ENCODE measurements at places on chromosomes 16 and 17.

DNA sequence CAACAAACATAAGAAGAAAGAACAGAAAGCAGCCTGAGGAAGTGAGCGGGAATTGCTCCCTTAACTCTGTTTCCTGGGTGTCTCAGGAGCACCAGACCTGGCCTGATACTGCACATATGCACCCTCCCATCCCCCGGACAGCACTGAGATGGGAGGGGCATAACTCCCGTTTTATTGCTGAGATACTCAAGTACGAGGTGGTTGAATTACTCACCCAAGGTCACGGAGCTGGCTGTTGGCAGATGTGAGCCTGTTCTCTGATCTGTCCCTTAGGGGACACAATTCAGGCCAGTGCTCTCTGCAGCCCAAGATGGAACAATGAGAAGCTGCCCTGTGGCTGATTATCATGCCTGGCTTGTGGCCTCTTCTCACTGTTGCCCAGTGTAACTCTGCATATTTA lies 9.1 kb upstream of the MED9 start:
- DNase-seq, result no peak

- peak; percentile 75 for DNase-seq
These were observed 211.0 kb upstream of the MAF start for GRCh38 chr16:79811541-79811940.

- DNase-seq, result no peak
These were observed 202.5 kb downstream of the CDH13 start for GRCh38 chr16:82829301-82829700.

DNA sequence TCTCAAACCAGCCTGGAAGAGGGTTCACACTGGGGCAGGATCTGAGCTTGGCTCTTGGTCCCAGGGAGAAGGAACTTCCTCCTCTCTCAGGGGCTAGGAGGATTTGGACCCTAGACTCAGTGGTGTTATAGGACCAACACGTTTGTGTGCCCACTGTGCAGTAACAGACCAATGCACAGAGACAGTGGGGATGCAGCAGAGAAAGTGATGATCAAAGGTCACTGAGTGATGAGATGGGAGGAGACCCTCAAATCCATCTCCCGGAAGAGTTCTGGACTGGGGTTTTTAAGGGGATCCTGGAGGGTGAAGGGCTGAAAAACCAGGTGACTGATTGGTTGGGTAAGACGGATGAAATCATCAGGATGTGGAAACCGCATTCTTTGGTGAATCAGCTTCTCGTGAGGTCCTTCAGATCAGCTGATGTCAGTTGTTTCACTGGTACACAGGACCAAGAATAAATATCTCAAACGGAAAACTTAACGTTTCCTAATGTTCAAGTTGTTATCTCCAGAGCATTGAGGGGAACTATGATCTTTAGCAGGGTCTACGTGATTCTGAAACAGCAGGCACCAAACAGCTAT lies 3.3 kb upstream of the VAC14 start:
- DNase-seq, result no peak

GRCh38 chr17:31320241-31320640 lies 1.2 kb downstream of the EVI2A start:
- no peak for DNase-seq

- no peak for DNase-seq
These were observed 11.1 kb downstream of the C16orf86 start for GRCh38 chr16:67677712-67678111.

GRCh38 chr16:89600427-89600826 lies 13.0 kb upstream of the DPEP1 start:
- DNase-seq, result no peak

DNA sequence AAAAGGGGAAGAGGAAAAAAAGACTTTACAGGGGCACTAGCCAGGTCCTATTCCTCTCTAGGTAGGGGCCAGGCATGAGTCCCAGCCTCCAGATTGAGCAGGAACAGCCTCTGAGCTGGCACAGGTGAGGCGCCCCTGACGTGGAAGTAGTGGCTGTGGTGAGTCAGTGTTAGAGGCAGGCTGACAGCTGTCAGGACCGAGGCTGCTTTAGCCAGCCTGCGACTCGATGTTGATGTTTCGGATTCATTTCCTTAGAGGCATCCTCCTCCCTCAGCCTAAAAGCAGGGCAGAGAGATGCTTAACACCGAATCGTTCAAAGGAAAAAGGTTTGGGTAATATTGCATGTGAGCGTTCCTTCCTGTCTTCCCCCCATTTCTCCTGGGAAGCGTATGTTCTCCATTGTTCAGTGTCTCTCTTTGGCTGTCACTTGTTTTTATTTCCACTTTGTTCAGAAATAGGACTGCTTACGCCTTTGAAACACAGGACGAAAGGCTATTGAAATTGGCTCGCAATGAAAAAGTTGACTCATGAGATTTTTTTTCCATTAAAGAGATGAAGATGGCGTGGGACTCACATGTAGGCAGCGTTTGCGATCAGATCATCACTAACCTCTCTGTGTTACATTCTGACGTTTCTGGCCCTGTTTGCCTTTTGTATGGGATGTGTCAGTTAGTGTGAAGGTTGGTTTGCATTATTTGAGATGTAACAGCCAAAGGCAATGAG lies 1.3 kb downstream of the KIAA0513 start:
- DNase-seq, result peak; percentile 44

GRCh38 chr17:17994271-17995069 lies 21.8 kb downstream of the DRC3 start:
- DNase-seq, result no peak

Data from renal cortical epithelial cell (primary cell).